ENCODE measurements at places on chromosomes 4 and X.

DNA sequence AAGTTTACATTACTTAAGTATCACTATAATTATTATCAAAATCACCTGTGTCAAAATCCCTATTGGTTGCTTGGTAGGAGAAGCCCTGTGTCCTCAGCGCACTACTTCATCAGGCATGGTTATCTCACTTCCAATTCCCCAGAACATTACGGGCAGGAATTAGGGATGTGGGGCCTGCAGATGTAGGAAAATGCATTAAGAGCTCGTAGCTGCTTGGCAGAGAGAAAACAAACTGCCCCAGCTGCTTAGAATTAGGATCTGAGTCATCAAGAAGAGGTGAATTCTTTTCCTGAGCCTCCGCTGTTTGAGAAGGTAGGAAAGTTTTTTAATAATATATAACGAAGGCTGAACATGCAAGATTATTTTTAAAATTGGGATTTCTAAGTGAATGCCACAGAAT, 31.1 kb upstream of the CLNK start:
- DNase-seq = no peak

DNA sequence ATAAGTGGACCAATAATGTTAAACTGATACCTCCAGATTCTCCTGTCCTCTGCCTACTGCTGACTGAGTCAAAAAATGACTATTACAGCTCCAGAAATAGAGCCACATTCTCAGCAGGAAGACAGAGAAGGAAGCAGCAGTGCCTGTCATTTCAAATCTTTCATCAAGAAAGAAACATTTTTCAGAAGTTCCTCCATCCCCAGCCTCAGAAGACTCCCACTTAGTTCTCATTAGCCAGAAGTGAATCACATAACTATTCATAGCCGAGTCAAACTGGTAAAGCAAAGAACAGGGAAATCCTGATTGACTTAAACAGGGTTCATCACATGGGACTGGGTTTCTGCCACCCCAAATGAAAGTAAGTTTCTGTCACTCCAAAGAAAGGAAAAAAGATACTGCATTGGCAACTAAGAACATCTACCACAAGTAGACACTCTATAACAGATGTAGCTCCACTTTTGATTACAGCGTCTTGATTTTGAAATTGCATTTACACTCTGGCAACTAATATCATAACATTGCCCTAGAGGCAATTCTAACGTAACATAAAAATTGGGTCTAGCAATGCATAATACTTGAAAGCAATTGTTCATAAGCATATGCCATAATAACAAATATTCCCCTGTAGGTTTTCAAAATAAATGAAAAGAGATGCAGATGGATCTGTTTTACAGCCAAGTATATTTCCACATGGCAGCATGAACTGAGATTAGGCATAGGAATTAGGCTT, 599.8 kb downstream of the GALNTL6 start:
- no peak for DNase-seq

- peak; percentile 45 for DNase-seq
Observed at GRCh38 chr4:101345596-101346350, 1.6 kb downstream of the PPP3CA start.

GRCh38 chr4:186249785-186250754, 15.9 kb upstream of the F11 start:
- no peak for DNase-seq

DNA sequence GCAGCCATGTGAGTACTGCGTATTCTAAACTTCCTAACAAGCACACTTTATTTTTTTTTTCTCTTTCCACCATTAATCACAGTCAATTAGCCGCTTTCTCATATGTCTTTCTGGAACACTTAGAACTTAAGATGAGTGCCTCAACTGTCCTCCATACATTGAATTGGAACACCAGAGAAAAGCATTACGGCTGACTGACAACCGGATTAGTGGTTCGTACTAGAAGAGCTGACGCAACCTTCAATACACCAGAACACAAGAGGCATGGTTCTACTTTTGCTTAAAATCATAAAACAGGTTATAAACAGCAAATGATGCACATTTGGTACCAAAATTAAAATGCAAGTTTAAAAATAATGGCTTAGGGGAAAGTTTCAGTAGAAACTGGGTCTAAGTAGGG, 3.3 kb downstream of the TMEM47 start:
- no peak for DNase-seq

DNA sequence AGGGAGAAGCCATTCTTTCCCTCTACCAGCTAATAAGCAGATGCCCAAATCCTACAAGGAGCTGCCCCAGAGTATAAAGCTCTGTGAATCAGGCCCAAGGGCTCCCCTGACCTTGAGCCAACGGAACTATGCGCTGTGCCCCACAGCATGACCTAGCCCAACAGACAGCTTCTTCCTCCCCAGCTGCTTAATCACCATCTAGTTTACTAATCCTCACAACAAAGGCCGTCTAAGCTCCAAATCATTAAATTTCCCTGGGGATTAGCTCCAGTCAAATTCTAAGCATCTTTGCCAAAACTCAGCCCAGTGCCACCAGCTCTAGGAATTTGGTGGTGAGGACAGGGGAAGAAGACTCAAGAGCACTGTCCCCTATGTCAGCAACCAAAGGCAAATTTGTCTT, 113.1 kb downstream of the SHROOM4 start:
- DNase-seq = no peak

GRCh38 chr4:188246488-188246887, 107.2 kb downstream of the TRIML1 start:
- no peak for DNase-seq

DNA sequence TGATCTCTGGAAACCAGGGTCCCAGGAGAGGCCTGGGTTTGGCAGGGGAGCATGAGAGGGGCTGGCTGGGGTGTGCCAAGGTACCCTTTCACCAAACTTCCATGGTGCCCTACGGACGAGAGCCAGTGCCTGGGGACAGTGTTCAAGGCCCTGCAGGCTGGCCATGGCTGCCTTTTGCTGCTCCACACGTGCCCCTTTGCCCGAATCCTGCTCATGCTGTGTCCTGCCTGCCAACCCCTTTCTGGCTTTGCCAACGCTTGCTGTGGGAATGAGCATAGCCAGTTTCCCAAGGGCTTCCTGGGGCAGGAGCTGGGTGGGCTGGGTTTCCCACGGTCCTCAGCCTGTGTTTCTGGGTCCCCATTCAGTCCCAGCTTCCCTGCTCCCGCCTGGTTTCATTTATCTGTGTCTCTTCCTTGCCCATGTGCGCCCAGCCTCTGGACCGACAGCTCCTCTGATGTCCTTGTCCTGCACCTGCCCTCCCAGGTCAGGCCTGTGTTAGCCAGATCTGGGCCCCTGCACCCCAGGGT, 17.3 kb downstream of the CPZ start:
- DNase-seq = no peak

DNA sequence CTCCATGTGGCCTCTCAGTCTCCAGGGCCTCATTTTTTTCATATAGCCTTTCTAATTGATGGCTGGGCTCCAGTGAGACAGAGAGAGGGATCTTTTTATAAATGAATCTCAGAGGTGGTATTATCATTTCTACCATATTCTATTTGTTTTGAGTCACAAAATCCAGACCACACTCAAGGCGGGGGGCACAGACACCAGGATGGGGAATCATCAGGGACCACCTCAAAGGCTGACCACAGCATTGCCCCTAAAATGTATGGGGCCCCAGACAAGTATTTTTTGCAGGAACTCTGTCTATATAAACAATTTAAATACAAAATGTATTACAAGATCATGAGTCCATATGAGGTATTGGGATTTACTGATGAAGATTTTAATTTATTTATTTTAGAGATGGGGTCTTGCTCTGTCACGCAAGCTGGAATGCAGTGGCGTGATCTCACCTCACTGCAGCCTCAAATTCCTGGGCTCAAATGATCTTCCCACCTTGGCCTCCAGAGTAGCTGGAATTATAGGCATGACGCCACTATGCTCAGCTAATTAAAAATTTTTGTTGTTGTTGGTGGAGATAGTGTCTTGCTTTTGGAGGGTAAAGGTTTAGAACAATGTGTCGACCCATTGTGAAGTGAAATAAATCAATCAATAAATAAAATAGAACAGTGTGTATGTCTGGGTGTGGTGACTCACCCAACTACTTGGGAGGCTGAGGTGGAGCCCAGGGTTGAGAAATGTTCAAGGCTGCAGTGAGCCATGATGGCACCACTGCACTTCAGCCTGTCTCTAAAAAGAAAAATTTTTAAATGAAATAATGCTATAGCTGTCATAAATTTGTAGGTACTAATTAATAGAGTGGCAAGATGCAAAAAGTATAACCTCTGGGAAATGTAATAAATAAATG, 29.4 kb downstream of the WDR13 start:
- DNase-seq = no peak

Data from HuH-7.5 (cell line).